ENCODE measurements at places on chromosomes 4 and X.

GRCh38 chr4:55004831-55005230, 120.6 kb downstream of the KDR start:
- DNase-seq: no peak

- no peak for DNase-seq
Measured at GRCh38 chrX:29662101-29662500, 553.3 kb upstream of the MAGEB2 start.

DNA sequence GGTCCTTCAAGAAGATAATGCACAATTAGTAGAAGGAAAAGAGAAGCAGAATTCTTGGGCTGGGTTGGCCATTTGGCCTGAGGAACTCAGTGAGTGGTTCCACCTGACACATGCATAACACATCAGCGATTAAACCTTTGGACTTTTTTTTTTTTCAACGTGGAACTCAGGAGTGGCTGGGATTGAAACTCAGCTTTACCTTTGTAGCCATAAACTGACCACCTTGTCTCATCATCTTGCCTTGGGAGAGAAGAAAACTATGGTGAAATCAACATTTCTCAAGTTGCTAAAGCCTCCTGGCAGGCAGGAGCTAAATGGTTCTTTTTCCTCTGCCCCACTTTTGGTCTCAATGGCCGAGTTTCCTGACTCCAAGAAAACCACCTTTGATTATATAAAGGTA, 16.3 kb downstream of the PTTG2 start:
- no peak for DNase-seq

DNA sequence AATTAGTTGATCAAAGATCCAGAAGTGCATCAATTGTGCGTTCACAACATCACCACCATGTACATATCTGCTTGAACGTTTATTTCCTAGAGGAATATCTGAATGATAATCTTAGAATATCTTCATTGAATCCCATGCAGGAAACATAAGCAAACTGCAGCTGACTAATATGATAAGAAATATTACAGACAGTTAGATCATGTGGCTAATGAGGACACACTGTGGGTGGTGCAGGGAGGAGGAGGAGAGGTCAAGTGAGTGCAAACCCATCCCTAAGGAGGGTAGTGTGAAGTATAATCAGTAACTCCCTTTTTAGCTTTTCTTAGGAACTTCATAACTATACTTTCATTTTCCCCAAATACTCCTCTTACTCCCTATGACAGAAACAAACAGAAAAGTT, 58.3 kb upstream of the HPGD start:
- DNase-seq: no peak

- DNase-seq: no peak
Measured at GRCh38 chr4:120078216-120078615, 11.6 kb upstream of the MAD2L1 start.

All from right cardiac atrium (tissue), 5 donors.